ENCODE measurements at places on chromosomes 16 and 17.

GRCh38 chr16:69859105-69859989, 91.8 kb upstream of the CLEC18A start:
- no peak for DNase-seq

DNA sequence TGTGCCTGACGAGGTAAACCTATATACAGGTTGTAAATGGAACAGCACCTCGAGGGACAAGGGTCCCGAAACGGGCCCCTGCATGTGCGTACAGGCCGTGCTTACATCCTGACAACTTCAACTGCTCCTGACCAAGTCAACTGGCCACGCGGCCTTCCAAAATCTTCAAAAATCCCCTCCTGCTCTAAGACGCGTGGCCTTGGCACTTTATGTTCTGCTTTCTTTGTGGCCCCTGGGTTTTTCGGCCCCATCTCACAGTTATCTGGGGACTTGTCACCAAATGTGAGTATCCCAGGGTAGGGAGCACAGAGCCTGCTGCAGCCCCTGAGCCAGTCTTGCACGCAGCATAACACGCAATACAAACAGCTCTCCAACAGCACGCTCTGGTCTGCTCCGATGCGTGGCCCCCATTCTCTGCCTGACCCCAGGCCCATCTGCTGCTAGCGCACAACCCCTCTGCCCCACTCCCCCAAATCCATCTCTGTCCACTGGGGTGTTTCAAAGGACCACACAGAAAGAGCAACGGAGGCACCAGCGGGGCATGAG, 659 bp downstream of the RPH3AL start:
- no peak for DNase-seq

- no peak for DNase-seq
Observed at GRCh38 chr17:17420561-17421269, 56.1 kb upstream of the MED9 start.

- DNase-seq: no peak
Observed at GRCh38 chr16:11233727-11234376, 22.2 kb downstream of the SOCS1 start.

GRCh38 chr17:44878627-44879221, 20.5 kb downstream of the EFTUD2 start:
- no peak for DNase-seq

- no peak for DNase-seq
Observed at GRCh38 chr17:76384987-76385891, 830 bp downstream of the SPHK1 start.

- no peak for DNase-seq
Observed at GRCh38 chr17:28573040-28573380, 1.7 kb upstream of the PIGS start.

DNA sequence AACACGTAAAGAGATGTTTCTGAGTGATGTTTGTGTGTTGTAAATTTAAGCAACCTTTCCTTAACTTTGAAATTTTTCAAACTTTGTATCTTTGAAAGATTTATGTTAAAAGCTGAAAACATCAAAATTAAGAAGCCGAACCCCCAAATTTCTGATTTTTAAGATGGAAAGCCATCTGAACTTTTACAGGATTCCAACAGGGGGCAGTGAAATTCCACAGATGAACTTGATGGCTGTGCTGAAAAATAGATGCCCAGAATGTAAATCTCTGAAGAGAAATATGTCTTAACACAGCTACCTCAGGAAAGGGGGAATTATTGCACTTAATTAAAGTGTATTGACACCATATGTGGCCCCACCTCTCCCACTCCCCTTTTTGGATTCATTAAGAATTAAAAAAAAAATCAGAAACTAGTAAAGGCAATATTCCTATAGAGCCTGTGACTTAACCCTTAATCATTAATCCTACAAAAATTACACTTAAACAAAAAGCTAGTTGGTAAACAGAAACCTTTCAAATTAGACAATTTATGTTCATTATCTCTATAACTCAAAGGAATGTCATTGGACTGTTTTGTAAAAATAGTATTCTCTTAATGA, 597.9 kb downstream of the KCNJ2 start:
- no peak for DNase-seq

GRCh38 chr16:26111900-26112299, 420.1 kb downstream of the HS3ST4 start:
- no peak for DNase-seq

DNA sequence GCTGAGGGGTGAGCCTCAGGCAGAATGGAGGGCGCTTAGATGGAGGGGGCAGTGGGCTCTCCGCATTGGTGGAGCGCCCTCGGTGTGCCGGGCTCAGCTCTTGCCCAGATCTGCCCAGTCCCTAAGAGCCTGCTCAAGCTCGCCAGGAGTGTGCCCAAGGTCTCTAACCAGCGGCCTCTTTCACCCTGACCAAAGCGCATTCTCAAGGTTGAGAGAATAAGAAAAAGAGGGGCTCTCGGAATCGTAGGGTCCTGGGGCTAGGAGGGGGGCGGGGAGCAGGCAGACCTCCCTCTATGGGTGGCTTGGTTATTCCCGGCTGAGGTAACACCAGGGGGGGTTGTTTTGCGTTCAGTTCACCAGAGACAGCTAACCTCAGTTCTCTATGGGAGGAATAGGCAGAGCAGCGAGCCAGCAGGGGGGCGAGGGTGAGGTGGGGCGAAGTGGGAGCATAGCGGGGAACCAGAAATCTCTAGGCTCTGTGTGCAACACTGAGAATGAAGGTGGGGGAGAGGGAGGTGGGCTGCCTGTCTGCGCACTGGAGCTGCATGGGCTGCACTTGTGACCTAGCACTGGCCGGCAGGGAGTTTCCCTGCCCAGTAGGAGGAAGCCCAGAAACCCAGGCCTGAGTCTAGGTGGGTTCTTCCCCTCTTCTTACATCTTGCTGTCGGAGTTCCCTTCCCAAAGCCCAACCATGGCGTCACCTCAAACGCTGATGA, 3.0 kb downstream of the TMEM132E start:
- DNase-seq: no peak

DNA sequence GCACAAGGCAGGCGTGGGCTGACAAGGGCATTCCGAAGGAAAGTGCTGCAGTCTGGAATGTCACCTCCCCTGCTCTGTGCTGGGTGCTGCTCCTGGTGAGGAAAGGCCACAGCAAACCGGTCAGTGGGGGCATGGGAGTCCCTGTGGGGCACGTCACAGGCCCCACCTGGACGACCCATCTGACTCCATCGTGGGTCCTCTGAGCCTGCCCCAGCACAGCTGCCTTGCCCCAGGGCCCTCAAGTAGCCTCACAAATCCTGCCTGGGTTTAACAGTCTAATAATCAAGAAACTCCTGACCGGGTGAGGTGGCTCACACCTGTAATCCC, 2.8 kb upstream of the MYO15B start:
- DNase-seq: no peak

- DNase-seq: no peak
Observed at GRCh38 chr17:63185420-63185819, 219.4 kb downstream of the TANC2 start.

GRCh38 chr17:77836557-77837041, 121.9 kb upstream of the TNRC6C start:
- no peak for DNase-seq

DNA sequence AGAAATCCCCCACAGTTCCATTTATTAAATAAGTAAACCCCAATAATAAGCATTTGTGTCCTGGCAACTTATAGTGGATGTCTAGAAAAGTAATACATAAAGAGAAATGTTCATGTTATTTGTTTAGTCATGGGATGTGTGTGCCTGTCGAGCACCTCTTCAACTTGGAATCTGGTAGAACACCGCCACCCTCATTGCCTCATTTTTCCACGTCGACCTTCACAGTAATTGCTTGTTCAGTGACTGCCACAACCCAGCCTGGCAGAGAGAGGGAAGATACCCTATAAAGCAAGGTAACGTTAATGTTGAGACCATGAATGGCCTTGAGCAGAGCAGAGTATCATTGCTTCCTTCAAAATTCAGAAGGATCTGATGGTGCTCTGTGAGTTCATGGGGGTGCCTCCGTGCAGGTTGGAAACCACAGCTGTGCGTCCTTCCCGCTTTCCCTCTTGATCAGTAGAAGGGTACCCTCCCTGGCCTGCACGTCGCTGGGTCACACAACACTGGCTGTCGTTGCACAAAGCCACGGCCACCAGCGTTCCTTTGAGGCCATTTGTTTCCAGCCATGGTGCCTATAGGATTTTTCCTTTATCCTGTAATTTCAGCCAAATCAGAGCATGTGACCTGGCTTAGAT, 3.7 kb upstream of the DNASE1 start:
- DNase-seq: no peak

DNA sequence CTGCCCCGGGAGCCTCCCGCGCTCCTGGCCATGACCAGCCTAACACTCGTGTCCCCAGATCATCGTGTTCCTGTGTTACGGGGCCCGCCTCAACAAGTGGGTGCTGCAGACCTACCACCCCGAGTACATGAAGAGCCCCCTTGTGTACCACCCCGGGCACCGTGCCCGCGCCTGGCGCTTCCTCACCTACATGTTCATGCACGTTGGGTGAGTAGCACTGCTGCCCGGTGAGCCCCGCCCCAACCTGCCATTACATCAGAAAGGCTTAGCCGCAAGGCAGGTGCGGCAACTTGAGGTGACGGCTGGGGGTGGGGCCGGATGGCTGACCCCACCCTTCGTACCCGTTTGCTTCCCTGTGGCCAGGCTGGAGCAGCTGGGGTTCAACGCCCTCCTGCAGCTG, 1.4 kb downstream of the RHBDL1 start:
- no peak for DNase-seq

DNA sequence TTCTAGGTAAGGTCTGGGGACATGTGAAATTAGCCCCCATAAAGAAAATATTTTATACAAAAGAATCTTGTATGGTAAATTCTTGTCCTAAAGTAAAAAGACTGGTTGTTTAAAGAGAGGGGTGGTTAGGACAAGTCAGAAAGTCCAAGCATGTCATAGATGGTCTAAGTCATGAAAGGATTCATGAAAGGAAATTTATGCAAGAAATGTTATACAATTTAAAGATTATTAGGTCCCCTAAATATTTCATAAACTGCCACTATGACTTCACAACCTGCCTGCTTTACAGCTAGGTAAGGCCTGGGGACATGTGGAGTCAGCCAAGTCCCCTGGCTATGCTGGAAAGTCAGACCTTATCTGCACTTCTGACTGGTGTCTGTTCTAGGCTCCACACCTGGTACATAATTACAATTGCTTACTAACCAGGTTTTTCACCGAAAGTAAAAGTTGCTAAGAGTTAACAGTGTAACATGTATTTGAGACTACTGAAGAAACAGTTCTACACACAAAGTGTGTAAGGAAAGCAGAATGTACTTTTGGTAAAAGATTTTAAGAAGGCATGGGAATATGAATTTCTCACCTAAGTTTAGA, 17.0 kb downstream of the N4BP1 start:
- no peak for DNase-seq

- no peak for DNase-seq
Observed at GRCh38 chr17:29016345-29017210, 10.7 kb upstream of the SEZ6 start.

GRCh38 chr17:78645421-78646295, 68.5 kb upstream of the DNAH17 start:
- DNase-seq: peak; percentile 34

DNA sequence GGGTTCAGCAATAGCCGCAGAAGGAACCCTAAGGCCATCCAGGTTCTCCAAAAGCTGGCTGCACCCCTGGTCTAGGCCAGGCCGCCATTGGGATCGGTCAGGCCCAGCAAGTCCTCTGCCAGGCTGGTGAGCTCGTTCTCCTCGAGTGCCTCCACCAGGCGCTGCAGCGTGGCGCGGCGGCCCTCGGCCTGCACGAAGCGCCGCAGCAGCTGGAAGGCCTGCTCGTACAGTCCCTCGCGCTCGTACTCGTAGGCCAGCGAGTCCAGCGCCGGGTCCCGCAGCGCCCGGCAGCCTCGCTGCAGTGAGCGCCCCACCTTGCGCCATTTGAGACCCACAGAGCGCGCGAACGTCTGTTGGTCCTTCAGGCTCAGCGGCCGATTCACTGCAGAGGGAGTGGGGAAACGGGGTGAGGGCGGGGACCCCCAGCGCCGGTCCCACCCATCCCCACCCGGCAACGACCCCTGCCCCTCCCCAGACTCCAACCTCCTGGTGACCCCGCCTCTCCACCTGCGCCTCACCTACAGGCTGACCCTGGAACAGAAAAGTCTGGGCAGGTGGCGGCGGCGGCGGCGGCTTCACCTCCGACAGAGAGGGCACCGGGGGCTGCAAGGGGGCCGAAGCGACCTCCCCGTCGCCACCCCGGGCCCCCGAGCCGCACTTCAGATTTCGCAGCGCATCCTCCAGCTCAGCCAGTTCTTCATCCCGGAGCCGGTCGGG, 3.9 kb upstream of the B3GNT9 start:
- no peak for DNase-seq

DNA sequence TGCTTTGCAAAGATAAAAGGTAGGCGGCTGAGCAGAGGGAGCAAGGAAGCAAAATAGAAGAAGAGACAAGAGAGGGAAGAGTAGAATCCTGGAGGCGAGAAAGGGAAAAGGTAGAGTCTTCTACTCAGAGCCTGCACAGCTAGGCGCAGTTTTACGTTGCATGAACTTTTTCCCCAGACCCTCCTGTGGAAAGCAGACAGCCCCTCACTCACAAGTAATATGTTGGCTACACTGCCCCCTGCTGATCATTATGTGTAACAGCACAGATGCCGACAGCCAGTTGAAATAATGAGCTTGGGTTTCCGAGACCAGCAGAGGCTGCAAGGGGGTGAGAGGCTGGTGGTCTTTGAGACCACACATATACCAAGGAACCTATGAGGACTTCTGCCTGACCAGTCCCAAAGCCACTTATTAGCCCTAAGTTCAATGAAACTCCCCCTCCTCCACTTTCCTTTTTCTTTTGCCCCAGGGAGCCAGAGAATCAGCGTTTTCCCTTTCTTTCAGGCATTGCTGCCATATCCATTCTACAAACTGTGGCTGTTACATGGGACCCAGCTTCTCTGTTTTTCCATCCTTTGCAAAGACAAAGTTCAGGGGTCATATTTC, 22.5 kb upstream of the CMTR2 start:
- no peak for DNase-seq

- no peak for DNase-seq
Observed at GRCh38 chr16:54475019-54475601, 188.5 kb upstream of the IRX3 start.

GRCh38 chr17:73522107-73522506, 122.1 kb downstream of the SDK2 start:
- no peak for DNase-seq

GRCh38 chr16:278863-279366, 1.5 kb upstream of the ARHGDIG start:
- no peak for DNase-seq

- no peak for DNase-seq
Observed at GRCh38 chr17:80376531-80376930, 38.4 kb upstream of the ENDOV start.

- DNase-seq: no peak
Observed at GRCh38 chr17:79991924-79992648, 43.6 kb downstream of the TBC1D16 start.

- DNase-seq: no peak
Observed at GRCh38 chr16:50248845-50249244, 17.5 kb upstream of the ADCY7 start.

GRCh38 chr16:27538528-27538927, 11.2 kb downstream of the GTF3C1 start:
- DNase-seq: no peak

Measured in forelimb muscle (tissue), 1 donor.